ENCODE measurements at places on chromosomes 2 and 18.

DNA sequence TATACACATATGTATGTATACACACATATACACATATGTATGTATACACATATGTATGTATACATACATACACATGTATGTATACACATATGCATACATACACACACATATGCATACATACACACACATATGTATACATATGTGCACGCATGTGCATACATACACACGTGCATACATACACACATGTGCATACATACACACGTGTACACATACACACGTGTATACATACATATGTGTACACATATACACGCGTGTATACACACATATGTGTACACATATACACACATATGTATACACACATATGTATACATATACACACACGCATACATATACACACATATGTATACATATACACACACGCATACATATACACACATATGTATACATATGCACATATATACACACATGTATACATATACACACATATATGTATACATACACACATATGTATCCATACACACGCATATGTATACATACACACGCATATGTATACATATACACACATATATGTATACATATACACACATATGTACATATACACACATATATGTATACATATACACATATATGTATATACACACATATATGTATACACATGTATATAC, 21.5 kb downstream of the NABP1 start:
- no peak for DNase-seq

DNA sequence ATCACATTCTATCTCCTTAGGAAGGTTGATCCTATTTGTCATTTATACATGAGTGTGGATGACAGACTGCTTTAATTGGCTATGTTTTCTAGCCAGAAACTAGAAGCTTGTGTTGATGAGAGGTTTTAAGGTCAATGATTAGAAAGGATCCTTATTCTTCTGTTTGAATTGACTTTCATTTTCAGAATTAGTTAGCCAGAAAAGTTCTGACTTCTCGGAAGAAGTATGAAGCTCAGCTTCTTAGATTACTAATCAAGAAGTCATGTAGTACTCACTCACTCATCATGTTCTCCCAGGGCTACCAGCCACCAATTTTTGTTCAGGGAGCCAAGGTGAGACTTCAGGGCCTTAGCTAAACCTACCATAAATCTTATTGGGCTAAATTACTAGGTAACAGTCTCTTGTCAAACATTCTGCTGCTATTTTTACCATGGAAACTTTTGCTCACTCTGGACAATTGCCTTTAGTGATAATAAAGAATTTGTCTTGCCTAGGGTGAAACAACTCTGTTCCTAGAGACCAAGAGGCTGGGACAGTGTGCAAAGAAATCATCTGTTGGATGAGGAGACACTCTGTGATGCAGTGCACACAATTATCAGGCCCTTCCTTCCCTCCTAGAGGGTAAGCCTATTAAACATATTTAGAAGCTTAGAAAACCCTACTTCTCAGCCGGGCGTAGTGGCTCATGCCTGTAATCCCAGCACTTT, 111.6 kb upstream of the DNMT3A start:
- DNase-seq: no peak

DNA sequence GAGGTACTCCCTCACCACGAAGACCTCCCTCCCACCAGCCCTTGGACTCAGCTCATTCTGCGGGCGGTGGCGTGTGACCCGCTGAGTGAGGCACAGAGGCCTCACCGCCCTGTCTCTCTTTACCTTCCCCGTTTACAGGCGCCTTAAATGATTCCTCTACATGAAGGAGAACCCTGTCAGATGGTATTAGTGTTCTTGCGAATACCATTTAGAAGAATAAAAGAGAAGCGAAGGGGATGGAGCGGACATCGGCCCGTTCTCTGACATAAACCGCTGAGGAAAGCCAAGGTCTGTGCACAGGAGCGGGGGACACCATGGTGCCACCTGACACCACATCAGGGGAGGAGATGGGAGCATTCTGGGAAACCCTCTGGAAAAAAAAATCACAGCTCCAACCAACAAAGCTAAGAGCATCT, 179.8 kb downstream of the HDAC4 start:
- DNase-seq: no peak

DNA sequence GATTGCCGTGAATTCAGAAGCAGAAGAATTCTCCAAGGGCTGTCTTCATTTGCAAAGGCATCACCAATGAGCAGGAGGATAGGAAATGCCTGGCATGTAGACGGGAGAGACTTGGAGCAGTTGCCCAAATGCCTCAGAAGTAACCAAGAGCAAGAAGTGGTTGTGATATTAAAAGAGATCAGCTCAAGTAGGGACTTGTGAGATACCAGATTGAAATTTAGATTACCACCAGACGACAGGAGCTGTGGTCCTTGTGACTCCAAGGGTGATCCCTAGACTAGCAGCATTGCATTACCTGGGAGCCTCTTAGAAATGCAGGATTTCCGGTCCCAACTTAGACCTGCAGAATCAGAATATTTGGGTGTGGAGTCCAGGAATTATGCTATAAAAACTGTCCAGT, 228.6 kb upstream of the EPAS1 start:
- DNase-seq: no peak

DNA sequence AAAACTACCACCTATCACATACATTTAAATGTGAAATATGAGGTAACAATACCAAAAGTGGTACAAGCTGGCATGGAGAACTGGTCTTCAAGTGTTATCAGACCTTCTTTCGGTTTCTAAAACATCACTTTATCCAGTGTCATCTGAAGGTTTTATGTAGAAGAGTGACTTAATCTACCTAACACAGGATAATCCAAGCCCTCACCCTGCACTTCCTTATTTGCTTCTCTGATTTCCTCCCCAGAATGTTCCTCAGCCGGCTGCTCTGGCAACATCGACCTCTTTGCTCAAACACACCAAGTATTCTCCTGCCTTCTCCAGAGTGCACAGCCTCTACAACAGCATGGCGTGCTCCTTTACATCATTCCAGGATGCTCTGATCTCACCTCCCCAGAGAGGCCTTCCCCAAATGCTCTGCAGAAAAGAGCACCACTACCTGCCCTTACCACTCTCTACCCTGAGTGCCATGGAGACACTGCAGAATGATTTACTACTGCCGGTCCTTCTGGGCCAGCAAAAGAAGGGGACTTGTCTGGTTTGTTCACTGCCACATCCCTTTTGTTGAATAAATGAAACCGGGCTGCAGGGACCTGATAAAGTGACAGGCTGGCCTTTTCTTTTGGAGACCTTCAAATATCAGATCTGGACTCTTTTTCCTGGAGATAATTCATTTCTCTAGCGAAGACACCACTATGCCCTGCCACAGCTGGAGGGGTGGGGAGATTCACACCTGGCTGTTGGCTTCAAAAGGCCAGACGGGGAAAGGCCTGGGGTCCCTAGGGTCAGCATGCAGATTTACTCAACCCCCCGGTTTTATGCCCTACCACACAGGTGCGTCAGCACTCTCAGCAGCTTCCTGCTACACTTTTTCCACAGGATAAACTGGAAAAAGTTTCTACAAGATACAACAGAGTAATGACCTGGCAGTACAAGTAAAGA, 42.0 kb downstream of the TTR start:
- DNase-seq: no peak

All from substantia nigra (tissue), 51 donors.